Right hindlimb (tissue), 1 donor: ENCODE measurements at places on chromosomes 3 and 15.
A peak's percentile ranks its signal among the peaks of the same experiment; 100 is the strongest.

DNA sequence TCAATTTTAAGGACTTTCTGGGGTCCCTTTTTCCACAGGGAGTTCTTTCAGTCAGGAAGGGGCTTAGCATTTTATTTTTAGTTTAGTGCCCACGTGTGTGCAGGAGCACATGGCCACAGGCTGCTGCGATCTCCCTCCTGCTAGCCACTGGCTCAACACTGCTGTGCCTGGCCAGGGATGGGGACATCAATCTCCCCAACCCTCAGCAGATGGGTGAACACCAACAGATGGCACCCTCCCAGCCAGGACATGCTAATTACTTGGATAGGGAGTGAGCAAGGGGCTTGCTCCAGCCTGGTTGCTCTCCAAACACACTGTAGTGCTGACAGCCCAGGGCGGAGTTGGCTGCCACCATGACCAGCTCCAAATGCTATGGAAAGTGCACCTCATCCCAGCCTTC lies 7.4 kb upstream of the RIOX2 start:
- DNase-seq, result peak; percentile 45

- DNase-seq, result no peak
Measured at GRCh38 chr15:100536733-100537132, 8.0 kb upstream of the CERS3 start.

GRCh38 chr3:35651851-35652250 lies 12.5 kb downstream of the ARPP21 start:
- no peak for DNase-seq

- DNase-seq, result no peak
Measured at GRCh38 chr3:127411083-127411727, 123.4 kb upstream of the PRR20G start.

DNA sequence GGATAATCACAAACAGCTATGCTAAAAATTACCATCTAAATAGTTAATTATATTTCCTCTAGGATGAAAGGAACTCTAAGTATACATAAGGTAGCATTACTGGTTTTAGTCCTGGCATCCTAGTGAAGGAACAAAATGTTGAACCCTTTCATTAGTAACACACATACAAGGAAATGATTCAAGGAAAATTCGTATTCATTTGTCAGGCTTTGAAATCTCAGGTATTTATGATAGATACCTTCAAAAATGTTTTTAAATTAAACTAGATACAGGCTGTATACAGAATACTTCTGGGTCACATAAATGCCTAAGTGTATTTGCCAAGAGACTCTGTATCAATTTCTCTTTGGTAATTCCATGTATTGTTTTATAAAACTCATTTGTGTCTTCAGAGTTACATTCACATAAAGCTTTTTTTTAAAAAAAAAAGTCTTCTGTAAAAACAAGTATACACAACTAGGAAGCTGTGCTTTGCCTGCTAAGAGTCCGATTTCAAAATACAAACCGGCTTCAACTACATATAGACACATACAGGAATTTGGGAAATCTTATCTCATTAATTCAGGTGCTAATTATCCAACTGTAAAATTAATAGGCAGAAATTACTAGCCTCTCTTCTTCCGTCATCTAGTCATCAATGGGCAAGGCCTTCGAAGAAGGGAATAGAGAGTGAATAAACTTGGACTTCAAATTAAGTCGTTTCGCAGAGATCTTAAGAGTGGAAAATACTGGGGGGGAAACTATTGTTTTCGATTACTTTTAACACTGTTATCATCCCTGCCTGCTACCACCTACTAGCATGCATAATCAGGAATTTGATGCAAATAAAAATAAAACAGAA lies 1.3 kb downstream of the SECISBP2L start:
- no peak for DNase-seq

DNA sequence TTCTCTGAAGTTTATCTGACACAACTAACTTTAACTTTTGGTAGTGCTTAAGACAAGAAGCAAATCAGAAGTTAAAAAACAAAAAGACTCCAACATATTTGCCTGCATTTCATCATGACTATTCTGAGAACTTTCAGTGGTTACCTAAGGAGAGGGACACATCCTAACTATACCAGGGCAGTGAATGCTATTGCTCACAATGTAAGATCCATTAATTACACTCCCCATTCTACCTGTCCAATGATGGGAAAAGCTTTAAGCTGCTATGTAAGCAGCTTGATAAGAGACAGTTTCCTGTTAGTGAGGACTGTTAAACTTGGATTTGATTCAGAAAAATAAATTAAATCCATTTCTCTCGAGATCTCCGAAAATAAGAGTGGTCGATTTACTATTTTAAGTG lies 37.5 kb downstream of the SERPINI1 start:
- no peak for DNase-seq

DNA sequence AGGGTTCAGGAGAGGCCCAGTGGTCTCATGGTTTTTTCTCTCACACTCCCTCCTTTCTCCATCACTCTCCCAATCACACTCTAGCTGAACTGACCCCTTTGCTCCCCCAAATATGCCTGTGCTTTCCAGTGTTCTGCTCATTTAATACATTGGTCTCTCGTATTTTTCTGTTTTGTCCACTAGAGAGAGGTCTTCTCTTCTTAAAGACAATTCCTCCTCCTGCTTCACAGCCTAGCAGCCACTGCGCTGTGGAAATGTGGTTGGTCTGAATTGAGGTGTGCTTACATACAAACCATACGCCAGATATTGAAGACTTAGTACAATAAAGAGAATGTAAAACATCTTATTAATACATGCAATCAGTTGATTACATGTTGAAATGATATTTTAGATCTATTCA lies 60.6 kb upstream of the XCR1 start:
- DNase-seq, result no peak
